ENCODE measurements at places on chromosomes 5 and 9.

GRCh38 chr5:97192580-97193354, 9.7 kb upstream of the RIOK2 start:
- DNase-seq, result no peak

DNA sequence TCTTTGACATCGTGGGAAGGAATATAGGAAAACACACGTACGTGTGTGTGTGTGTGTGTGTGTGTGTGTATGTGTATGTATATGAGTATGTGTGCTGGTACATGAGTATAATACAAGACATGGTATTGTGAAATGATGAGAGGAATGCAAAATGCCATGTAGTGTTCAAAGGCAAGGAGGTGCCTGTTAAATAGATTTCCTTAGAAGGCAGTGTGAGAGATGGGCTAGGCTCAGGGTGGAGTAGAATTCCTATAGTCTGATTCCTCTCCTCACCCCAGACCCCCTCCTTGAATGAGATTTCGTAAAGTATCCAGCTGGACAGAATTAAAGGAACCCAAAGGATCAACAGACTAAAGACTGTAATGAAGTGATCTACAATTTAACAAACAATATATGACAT, 11.1 kb downstream of the GPR21 start:
- DNase-seq, result no peak

GRCh38 chr9:88954066-88954465, 37.2 kb upstream of the S1PR3 start:
- no peak for DNase-seq

DNA sequence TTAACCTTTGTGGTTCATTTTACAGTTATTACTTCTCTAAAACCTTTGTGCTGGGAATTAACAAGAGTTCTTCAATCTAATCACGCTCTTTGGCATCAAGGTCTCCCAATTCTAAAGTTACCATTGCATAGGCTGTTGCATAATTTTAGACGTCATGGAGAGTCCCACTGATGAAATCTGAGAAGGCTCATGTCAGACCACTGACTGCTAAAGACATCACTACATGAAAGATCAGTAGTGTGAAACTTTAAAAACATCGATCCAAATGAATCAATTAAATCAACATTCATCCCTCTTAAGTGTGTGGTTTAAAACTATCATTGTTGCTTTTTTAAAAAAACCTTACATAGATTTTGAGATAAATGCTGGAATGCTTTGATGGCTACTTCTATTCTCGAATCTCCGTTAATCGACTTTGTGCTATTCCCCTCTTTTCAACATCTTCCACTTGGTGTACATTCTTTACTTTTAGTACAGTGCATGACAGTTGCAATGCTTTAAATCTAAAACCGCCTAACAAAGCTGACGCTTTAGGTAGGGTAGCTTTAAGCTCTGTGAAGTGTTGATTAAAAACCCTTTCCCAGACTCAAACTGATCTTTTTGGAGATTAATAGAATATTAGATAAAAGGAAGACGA, 33.6 kb downstream of the NR2F1 start:
- no peak for DNase-seq

- DNase-seq, result no peak
These were observed 54.0 kb upstream of the OLFM1 start for GRCh38 chr9:135033487-135033886.

GRCh38 chr5:124373883-124374282, 372.6 kb downstream of the ZNF608 start:
- no peak for DNase-seq

DNA sequence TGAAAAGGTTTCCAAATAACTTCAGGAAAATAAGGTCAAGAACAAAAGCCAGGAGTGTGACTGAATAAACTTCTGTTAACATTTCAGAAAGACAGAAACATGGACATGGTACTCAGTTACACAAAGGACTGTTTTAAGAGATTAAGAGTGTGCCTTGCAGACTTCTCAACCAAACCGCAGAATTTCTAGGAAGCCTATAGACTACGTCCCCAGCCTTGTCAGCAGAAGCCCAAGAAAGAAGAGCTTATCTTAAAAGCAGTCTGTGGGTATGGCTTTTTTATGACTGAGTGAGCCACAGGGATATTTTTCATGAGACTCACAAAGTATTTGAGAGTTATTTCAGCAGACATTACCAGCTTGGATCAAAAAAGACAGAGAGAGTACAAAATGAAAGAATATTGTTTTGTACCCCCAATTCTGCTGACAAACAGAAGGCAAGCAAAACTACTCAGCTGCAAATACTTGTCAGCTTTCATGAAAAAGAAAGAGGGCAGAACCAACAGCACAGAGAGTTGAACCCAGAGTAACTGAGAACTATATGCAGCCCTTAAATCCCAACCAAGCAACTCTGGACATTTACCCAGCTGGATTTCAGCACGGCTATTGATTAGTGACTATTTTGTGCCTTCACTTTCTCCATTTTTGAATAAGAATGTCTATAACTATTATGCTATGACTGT, 711.0 kb upstream of the CTNND2 start:
- DNase-seq, result no peak

DNA sequence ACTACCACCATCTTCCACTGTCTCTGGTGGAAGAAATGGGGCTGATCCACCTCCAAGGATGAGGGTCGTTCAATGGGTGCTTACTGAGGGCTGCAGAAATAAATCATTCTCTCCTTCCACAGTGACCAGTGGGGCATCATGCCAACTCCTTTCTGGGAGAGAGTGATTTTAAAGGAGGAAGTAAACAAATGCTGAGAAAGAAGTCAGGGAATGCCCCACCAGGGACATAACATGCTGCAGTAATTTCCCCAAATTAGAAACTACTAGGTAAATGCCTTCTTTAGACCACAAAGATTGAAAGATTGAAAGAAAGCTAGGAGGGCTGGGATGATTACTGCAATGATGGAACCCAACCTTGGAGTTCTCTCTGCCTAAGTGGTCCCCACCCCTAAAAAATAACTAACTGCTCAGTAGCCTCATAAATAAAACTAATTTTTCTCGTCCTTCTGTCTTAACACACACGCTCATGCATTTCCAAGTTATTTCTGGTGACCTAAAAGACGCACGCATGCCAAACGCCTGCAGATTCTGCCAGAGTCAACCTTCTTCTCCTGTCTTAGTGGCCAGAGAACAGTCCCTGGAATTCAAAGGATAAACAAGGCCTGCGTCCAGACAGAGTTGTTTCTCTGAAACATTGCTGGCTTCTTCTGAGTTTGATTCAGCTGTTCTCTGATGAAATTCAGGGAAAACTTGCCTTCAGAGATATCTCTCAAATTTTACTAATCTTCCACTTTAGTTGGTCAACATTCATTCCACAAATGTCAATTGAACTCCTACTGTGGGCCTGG, 250.0 kb downstream of the NR3C1 start:
- DNase-seq, result no peak

GRCh38 chr5:41482715-41483114, 27.7 kb downstream of the PLCXD3 start:
- no peak for DNase-seq

GRCh38 chr5:81397176-81397575, 3.2 kb upstream of the ACOT12 start:
- no peak for DNase-seq

DNA sequence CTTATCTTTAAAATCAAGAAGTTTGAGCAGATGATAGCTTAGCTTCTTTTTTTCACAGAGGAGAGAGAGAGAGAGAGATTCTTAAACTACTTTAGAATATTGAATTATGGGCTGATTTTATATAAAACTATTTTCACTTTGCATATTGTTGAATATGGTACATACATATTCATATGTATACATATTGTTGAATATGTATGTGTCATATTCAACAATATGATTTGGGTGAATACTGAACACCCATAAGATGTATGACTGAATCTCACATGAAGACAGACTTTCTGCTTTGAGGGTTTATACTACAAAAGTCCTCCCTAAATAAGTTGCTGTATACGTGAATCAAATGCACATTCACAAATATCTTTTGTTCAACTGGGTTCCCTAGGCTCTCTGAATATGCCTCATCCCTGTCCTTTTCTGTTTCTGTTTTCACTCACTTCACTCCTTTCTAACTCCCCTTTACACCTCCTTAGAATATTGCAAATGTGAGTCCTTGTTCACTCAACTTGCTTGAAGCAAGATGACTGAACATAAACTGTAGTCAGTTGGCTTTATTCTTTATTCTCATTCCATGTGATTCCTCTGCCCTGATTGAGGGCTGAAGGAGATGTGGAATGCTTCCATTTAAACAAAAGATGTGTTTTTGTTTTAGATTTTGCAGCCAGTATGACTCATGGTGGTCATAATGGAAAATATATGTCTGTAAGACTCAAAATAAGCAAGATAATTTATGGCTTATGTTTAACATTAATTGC, 225.4 kb upstream of the DAB2 start:
- no peak for DNase-seq

- DNase-seq, result no peak
These were observed 17.3 kb downstream of the SLC22A5 start for GRCh38 chr5:132386644-132387286.

DNA sequence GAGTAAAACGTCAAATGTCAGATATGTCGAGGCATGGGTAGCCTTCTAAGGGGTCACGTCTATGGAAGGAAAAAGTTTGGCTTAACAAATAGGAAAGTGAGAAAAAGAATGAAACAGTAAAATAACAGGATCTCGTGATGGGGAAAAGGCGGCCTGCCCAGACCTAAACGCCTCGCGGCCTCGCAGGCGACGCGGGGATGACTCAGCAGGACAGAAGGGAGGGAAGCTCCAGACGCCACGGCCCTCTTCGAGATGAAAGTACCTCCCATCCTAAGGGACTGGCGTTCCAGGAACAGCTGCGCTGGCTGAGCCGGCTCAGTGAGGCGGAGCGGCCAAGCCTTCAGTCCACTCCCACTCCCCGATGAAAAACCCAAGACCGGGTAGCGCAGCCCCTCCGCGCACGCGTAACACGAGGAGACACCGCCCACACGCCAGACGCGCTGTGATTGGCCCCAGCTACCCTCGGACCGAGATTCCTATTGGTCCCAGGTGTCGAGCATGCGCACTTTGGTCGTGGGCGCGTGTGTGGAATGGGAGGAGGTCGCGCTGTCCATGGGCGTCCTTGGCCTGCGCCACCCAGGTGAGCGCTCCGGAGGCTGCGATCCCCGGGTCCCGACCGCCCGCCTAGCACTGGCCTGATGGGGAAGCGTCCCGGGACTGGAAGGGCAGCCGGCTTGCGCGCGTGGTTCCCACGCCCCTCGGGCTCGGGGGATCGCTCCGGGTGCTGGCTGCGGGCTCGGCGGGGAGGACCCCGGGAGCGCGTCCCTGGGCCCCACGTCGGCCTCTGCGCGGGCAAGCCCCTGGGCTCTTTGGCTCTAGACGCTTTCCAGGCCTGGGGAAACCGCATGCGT, 588.5 kb downstream of the MTRR start:
- peak; percentile 10 for DNase-seq

GRCh38 chr5:135195270-135195608, 161.2 kb upstream of the PITX1 start:
- DNase-seq, result no peak

- no peak for DNase-seq
These were observed 1.8 kb upstream of the SELENOP start for GRCh38 chr5:42813533-42813932.

- DNase-seq, result no peak
These were observed 359.6 kb downstream of the EBF1 start for GRCh38 chr5:158739951-158740757.

DNA sequence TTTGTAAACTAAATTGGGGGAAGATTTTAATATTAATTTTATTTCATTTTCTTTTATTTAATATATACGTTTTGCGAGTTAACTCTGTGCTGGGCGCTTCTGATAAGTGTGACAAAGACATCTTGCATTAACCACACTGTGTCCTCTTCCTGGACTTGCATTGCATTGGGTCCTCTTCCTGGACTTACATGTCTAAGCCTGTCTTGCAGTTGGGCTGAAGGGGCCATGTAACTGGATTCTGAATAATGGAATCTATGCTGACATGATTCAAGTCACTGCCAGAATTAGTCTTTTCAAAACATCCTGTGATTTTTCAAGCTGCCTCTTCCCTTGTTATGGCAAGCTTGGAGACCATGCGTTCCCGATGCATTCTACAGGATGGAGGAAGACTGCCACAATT, 122.6 kb downstream of the TRIM32 start:
- no peak for DNase-seq

GRCh38 chr5:2894316-2894715, 142.8 kb upstream of the IRX2 start:
- DNase-seq, result no peak

GRCh38 chr5:150649108-150650020, 8.9 kb downstream of the SYNPO start:
- no peak for DNase-seq

DNA sequence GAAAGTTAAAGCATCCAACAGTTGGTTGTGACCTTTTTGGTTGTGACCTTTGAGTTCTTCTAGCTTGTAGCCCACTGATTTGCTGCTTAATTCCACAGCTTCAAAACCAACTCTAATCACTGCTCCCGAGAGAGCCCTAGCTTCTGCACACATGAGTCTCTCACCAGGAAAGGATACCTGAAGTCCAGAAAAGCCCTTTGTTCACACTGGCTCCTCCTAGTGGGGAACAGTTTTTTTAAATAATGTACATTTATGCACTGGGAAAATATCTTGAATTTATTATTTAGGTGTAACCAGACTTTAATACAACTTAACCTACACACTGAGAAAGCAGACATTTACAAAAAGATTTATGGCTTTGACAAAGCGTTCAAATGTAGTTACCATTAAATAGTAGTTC, 120.2 kb upstream of the CCDC152 start:
- no peak for DNase-seq

- DNase-seq, result no peak
These were observed 178.8 kb downstream of the SNX18 start for GRCh38 chr5:54696346-54696745.

GRCh38 chr9:132487980-132488535, 78.0 kb downstream of the CFAP77 start:
- no peak for DNase-seq

DNA sequence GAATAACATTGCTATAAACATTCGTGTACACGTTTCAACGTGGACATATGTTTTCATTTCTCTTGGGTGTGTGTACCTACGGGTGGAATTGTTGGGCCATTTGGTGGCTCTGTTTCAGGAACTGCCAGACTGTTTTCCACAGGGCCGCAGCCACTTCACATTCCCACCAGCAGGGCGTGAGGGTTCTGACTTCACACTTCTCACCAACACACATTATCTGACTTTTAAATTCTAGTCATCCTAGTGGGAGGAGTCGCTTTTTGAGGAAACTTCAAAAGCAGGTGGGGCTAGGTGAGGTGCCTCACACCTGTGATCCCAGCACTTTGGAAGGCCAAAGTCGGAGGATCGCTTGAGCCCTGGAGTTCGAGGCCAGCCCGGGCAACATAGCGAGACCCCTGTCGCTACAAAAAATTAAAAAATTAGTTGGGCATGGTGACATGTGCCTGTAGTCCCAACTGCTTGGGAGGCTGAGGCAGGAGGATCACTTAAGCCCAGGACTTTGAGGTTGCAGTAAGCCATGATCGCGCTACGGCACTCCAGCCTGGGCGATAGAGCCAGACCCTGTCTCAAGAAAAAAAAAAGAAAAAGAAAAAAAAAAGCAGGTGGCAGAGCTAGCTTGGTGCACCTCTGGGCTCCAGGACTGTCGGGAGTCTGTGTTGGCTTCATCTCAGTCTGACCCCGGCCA, 28.5 kb downstream of the TSPAN17 start:
- no peak for DNase-seq

- DNase-seq, result no peak
These were observed 68.8 kb downstream of the TLR4 start for GRCh38 chr9:117772960-117773359.

GRCh38 chr9:33080534-33080933, 4.1 kb upstream of the SMU1 start:
- no peak for DNase-seq

Measured in cortex of kidney (tissue), 1 donor.